ENCODE measurements at places on chromosomes 7 and 10. TPM values are rescaled to one million over a fixed set of nuclear protein-coding genes. Genes with fewer than 3 reads are reported as not detected.

DNA sequence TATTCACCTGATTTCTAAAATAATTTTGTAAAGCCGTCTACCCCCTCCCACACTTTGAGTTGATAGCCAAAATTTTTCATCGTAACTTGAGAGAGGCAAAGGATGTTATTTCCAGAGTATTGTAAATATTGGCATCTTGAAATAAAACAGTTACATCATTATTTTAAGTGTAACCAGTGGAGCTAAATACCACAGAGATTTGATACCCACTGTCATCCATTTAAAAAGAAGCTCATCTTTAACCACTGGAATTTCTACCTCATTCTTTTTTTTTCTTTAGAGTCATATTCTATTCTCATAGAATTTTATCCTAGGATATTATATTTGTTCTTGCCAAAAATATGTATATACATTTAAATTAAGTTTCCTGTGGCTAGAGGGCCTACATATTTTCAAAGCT, 48.6 kb downstream of the CAMK1D start:
- no peak for DNase-seq

- no peak for DNase-seq
Observed at GRCh38 chr10:99671386-99671785, 12.1 kb downstream of the ENTPD7 start.

DNA sequence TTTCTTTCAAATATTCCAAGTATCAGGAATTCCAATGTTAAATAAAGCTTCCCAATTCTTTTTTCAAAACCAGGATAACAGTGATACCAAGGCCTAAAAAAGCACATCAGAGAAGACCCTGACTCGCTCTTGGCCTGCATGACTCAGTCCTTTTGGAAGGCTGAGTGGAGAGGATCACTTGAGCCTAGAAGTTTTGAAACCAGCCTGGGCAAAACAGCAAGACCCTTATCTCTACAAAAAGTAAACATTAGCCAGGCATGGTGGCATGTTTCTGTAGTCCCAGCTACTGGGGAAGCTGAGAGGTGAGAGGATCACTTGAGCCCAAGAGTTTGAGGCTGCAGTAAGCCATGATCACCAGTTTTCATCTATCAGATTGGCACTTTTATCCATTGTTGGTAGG, 18.7 kb downstream of the NFE2L3 start:
- DNase-seq, result no peak

- no peak for DNase-seq
Observed at GRCh38 chr10:78203915-78204818, 170.5 kb downstream of the RPS24 start.

DNA sequence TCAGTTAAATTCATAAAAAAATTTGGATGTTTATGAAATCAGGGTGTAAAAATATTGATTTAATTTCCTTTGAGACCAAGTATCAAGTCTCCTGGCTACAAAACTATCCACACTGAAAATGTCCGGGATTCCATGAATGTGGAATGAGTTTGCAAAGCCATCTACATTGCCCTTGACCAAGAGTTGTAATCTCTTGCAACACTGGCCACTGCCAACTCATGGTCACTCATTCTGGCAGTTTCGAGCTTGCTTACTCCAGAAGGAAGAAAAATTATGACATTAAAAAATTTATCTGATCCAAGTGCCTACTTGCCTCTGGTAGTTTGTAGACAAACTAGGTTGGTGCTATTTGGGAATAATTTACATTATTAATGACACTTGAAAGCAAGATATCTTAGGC, 84.2 kb downstream of the NPY start:
- no peak for DNase-seq

DNA sequence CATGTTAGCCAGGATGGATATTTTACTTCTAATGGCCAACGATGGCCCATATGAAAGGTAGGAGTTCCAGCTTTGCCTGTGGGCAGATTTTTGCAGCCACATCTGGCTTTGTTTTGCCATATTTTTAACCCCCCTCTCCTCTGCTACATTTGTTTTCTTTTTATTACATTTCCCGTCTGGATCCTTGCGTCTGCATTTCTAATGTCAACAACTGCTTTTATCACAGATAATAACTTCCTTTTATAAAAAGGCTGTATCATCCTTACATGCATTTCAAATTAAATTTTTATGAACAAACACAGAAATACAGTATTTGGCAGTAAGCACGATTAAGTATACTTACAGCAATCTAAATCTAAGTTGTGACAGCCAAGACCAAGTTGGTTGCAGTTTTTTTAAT, 156.0 kb downstream of the BAMBI start:
- no peak for DNase-seq

SPDYE8 gene
- not detected for total RNA-seq

C10orf67 gene
- 2.3 TPM for total RNA-seq

DNA sequence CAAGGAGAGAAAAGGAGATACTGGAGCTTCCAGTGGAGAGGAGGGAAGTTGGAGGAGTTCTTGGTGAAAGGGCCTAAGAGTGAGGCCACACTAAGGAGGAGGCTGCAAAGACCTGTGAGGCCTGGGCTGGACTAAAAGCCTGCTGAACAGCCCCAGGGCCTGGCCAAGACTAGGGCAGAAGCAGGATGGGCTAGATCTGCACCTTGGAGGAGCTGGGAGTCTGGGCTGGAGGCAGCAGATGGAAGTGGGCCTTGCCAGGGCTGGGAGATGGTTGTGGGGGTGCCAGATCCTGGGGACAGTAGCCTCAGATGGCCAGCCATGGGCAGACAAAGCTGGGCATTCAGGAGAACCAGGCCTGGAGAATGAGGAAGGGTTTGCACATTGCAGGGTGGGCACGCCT, 6.5 kb upstream of the PURB start:
- DNase-seq, result no peak

DNA sequence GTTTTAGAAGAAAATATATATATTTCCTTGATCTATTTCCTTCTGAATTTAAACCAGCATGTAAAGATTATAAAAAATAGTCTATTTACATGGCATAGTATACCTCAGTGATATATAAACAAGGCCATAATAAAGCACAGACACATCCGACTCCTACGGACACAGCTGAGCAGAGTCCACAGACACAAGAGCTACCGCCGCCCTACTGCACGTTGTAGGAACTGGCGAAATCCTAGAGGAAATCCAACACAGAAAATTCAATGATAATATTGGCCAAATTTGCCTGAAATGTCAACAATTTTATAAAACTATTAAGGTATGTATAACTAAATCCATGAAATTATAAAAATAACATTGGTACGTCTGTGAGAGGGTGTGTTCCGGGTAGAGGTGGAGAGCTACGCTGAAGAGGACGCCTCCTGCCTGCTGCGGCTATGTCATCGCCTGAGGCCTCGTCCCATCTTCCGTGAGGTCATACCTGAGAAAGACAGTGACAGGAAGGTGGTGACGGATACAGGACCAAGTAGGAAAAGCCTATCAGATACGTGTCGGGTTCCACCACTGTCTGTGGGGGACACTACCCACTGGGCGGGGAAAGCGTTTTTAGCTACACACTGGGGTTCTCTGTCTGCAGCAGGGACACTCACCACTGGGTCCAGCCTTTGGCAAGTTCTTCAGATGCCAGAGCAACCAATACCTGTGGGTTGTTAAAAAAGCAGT, 29.3 kb upstream of the NCAPG2 start:
- DNase-seq, result no peak

AGAP9 gene
- 13.5 TPM for total RNA-seq

- no peak for DNase-seq
Observed at GRCh38 chr7:89029864-89030263, 234.3 kb upstream of the TEX47 start.

PDE6C gene
- not detected for total RNA-seq

- peak; percentile 60 for DNase-seq
Observed at GRCh38 chr10:2935647-2936386, 131.5 kb upstream of the PFKP start.

CLRN3 gene
- total RNA-seq, result not detected

DNA sequence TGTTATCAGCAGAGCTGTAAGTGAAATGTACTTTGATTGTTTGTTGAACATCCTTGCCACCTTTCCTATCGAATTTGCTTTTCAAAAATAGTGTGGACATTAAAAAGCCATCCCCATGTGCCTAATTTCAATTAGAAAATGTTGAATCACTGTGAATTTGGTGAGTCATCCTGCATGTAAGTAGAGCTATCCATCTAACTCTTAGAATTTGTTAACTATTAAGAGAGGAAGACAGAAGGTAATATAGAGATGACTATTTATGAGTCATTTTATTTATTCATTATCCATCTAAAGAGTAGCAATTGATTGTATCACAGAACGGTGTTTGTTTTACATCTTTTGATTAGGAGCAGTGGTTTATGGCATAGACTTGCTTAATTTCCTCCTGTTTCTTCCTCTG, 154.7 kb downstream of the MGMT start:
- no peak for DNase-seq

- DNase-seq, result no peak
Observed at GRCh38 chr7:75623390-75624133, 115.2 kb downstream of the HIP1 start.

DNA sequence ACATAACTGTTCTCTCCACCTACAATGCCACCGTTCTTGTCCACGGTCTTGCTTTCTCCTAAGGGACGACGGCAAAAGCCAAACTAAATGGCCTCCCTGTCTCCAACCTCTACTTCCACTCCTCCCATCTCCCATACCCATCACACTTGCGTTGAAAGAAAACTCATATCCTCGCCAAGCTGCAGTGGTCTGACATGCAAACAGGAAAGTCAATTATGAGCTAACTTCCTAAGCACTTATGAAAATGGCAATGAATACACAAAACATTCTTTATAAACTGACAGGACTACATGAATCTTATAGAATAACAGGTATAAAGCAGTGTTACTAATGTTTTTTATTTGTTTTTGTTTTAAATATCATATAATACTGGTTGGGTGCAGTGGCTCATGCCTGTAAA, 46.4 kb downstream of the TYW1B start:
- DNase-seq, result no peak

- no peak for DNase-seq
Observed at GRCh38 chr7:11217848-11218565, 244.3 kb downstream of the PHF14 start.

DNA sequence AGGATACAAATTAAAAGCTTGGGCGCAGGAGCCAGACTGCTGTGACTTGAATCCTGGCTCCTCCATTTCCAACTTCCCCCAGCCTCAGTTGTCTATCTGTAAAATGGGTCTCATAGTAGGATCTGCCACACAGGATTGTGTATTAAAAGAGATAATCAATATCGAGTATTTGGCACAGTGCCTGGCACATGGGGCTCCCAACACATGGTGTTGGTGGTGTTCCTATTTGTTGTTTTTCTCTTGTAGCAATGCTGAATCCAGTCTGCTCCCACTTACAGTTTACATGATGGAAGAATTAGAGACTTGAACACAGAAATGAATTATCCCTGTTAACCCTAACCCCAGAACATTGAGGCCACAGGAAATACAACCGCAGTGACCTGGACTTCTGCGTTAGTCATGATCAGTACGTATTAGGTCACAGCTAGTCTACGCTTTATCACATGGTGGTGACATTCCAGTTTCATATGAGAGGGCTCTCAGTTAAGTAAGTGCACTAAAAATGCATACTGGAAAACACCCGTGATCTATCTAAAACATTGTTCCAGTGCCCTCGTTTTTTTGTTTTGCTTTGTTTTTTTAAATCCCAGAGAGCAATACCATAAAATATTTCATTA, 169.5 kb upstream of the KLF14 start:
- DNase-seq, result peak; percentile 57

- DNase-seq, result no peak
Observed at GRCh38 chr10:80382989-80383388, 25.4 kb upstream of the PRXL2A start.
